Endothelial cell of umbilical vein (primary cell): ENCODE measurements at places on chromosomes 6 and 20. TPM values are rescaled to one million over a fixed set of nuclear protein-coding genes. Genes with fewer than 3 reads are reported as not detected.

DNA sequence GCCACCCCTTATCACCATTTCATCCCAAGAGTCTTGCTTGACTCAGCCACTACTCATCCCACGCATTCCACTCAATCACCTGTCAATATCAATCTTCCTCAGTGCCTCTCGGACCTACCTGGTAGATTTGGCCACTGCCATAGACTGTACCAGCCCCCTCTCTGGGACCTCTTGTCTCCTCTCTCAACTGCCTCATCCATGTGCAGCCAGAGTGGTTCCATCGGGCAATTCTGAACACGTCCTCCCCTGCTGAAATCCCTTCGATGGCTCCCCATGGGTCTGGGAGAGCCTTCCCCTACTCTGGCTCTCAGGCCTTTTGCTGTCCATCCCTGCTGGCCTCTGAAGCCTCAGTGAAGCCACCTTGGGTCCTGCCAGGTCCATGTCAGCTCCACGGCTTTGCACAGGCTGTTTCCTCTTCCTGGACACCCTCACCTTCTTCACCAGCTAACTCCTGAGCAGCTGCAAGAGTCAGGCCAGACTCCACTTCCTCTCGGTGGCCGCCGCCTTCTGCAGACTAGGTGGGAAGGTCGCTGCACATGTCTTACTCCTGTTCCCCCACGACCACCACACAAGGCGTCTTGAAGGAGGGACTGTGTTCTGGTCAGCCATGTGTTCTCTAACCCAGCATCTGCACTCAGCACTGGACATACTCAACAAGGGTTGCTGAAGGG is 120.4 kb downstream of the TOX2 start:
- H3K36me3 ChIP-seq = no peaks in the 10 kb centered on the region
- DNase-seq = no peak
- no peaks in the 10 kb centered on the region for H3K4me1 ChIP-seq
- no peak overlapping the region for H3K27ac ChIP-seq
- no peaks in the 10 kb centered on the region for H3K27me3 ChIP-seq

GRCh38 chr20:57558614-57559288 is 2.2 kb upstream of the PCK1 start:
- H3K27me3 ChIP-seq = no peaks in the 10 kb centered on the region
- H3K4me3 ChIP-seq = no peak overlapping the region
- H3K4me1 ChIP-seq = no peaks in the 10 kb centered on the region
- DNase-seq = no peak
- no peaks in the 10 kb centered on the region for H3K36me3 ChIP-seq

DNA sequence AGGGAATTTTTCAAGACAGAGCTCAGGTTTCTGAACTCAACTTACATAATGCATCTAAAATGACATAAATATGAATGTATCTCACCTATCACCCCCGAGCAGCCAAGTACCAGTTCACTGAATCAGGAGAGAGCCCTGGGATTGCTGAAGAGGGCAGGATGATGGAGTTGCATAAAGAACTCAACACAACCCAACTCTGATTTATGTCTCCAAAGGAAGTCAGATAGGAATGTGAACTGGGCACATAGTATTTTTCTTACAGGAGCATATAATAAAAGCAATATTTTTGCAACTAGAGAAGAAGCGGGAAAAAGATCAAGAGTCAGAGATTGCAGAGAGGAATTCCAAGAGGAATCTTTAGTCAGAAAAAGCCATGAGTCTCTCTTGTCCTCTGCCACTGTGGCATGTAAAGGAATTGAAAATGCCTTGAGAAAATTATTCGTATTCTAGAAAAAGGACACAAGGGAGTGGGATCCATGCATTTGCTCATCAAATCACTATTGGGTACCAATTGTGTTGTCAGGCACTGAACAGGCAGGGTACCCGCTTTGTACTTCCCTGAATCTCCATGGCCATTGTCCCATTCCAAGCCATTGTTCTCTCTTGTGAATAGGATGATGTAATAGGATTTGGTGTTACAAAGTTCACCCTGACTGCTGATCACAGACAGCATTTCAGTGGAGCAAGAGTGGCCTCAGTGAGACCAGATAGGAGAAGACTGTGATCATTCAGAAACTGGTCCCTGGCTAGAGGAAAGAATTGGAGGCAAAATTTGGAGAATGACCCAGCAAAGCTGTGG is 16.3 kb downstream of the RIN2 start:
- H3K4me1 ChIP-seq = peaks cover 6% of the 10 kb centered on the region
- no peaks in the 10 kb centered on the region for H3K36me3 ChIP-seq
- peak; percentile 65 for DNase-seq
- no peak overlapping the region for H3K27ac ChIP-seq
- no peak overlapping the region for H3K4me3 ChIP-seq

VSTM2L gene
- total RNA-seq = not detected in 2 replicates

EMILIN3 gene
- 0.09 TPM in 1 of 2 replicates, not detected in the other for total RNA-seq
